ENCODE measurements at places on chromosomes 1 and 21.

DNA sequence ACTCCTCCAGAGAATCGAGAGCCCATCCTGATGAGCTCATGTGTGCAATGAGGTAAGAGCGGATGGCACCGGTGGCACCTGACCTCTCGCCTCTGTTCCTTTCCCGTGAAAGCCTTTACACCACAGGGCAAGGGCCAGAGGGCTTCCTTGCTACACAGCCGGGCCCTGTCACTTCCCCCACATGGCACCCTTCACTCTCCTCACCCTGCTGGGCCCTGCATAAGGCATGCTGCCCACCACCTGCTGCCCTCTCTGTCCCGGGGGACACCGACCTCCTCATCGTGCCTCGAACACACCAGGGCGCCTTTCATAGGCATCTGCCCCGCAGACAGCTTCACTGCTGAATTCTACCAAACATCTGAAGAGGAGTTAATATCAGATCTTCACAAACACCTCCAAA is 45.1 kb upstream of the C1orf174 start:
- no peak for DNase-seq

DNA sequence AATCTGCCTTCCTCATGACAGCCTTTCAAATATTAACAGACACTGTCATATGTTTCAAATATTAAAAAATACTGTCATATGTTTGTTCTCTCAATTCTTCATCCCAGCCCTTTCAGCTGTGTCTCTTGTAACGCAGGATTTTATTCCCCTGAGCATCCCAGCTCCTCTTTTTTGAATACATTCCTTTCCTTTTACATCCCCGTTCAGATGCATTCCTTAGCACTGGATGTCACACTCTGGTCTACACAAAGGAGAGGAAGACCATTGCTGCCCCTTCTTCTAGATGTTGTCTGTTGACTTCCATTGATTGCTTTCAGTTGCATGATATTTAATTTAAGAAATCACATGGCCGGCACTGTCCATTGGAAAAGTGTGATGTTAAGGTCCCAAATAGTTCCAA is 117.4 kb upstream of the PAXBP1 start:
- DNase-seq, result peak; percentile 65

- DNase-seq, result peak; percentile 71
These were observed 66.4 kb upstream of the BTG3 start for GRCh38 chr21:17679002-17679600.

DNA sequence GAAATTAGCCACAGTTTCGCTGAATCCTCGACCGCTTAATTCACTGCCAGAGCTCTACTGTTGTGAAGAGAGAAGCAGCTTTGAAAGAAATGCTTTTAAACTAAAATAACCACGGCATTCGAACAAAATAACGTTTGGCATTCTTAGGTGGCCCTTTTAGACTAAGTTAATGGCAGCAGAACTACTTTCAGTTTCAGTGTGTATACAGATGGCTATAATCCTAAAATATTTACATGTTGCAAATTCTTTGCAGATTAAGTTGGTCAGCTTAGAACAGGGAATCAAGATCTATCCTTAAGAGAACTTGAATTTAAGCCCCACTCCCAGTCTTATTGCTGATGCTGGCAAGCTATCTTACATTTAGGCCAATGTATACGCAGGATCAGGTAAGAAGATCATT is 62.7 kb downstream of the ADSS2 start:
- DNase-seq, result no peak

DNA sequence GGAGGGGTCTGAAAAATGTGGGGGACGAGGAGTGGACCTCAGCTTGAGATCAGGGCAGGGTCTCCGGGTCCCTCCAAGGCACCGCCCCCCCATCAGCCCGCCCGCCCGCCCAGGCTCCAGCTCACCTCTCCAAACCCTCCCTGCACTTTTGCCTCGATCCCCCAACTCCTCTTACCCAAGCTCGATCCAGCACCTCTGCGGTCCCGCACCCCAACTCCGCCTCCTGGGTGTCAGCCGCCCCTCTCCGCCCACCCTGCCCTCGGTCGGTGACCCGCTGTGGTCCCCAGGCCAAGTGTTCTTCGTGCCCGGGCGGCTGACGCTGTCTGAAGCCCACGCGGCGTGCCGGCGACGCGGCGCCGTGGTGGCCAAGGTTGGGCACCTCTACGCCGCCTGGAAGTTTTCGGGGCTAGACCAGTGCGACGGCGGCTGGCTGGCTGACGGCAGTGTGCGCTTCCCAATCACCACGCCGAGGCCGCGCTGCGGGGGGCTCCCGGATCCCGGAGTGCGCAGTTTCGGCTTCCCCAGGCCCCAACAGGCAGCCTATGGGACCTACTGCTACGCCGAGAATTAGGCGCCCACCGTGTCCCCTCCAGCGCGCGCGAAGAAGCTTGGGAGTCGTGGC is 5.7 kb downstream of the HAPLN2 start:
- DNase-seq, result no peak

- no peak for DNase-seq
These were observed 12.2 kb upstream of the CDK18 start for GRCh38 chr1:205492201-205492667.

DNA sequence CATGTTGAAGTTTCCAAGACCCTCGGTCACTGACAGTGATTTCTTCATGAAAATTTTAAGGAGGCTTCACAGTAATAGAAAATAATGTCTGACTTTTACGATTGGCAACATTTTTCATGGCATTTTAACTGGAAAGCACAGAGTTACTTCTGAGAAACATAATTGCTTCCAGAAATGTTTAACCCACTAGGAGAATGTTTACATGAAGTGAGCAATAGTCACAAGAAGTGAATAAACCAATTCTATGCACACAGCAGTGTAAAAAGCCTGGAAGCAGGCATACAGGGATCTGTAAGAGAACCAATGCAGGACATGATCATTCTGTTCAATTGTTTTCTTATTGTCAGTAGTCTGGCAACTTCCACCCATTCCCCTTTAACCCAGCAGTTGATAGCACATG is 316.2 kb upstream of the CXADR start:
- no peak for DNase-seq
